Left forelimb (tissue), 1 donor: ENCODE measurements at places on chromosomes 7 and 10.

- no peak for DNase-seq
Observed at GRCh38 chr10:51168086-51168815, 94.0 kb downstream of the PRKG1 start.

GRCh38 chr10:78448470-78448869 lies 414.8 kb downstream of the RPS24 start:
- DNase-seq, result peak; percentile 49

GRCh38 chr10:71749396-71749795 lies 23.9 kb downstream of the VSIR start:
- DNase-seq, result no peak

GRCh38 chr7:42972699-42973500 lies 40.7 kb downstream of the MRPL32 start:
- DNase-seq, result no peak

DNA sequence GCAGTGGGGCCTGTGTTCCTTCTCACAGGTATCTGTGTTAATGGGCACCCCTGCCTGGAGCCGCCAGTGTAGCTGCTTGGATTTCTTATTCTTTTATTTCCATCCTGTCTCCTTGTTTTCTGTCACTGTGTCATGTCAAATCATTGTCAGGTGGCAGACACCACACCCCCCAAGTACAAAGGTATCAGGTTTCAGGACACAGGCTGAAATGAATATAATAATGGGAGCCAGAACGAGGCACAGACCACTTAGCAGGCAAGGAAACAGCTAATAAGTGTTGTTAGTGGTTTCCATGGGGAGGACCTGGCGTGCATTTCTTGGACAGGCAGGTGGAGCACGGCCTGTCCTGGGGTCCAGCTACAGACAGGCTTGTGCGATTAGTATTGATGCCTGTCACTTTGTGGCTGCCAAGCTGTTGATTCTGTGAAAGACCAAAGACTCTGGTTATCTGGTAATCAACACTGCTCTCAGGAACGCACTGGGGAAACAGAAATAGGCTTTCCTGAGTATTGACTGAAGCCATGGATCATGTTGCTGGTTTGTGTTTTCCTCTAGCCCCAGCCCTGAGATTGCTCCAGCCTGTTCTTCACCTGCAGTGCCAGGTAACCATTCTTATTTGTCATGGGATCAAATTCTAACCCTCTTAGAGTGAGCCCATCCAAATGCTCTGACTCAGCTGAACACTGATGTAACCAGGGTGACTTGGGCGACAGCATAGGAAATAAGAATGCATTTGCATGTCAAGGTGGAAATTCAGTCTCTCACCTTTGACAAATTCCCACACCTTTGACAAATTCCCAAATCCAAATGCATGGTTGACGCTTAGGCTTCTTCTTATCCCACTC lies 1002.0 kb downstream of the LRMDA start:
- DNase-seq, result no peak

GRCh38 chr10:43598446-43598845 lies 7.8 kb upstream of the ZNF485 start:
- no peak for DNase-seq

- DNase-seq, result no peak
Observed at GRCh38 chr10:110408943-110409342, 88.8 kb upstream of the DUSP5 start.

DNA sequence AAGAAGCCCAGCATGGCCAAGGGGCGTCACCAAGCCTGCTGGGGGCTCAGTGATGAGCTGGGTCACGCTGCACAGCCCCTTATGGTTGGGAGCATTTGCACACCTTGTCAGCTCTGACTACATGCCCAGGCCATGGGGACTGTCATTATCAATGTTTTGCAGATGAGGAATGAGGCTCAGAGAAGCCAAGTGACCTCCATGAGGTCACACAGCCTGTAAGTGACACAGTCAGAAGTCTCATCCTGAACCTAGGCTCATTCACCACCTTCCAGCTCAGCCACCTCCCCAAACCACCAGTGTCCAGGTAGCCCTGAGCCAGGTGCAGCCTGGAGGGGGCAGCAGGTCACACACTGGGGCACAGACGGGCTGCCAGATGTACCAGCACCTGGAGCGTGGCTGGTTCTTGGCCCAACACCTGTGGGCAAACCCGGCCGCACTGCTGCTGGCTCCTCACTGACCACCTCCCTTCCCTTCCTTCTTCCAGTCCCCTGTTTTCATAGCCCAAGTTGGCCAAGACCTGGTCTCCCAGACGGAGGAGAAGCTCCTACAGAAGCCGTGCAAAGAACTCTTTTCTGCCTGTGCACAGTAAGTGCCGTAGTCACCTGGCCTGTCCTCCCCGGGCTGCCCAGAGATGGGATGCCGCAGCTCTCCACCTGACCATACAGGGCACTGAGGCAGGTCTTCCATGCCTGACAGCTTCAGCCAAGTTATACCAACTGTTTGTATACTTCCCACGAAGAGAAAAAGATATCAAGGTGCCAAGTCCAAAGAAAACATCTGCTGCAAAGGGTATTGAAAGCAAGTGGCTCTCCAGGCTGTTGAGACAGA lies 119.6 kb downstream of the RGS10 start:
- DNase-seq, result no peak

DNA sequence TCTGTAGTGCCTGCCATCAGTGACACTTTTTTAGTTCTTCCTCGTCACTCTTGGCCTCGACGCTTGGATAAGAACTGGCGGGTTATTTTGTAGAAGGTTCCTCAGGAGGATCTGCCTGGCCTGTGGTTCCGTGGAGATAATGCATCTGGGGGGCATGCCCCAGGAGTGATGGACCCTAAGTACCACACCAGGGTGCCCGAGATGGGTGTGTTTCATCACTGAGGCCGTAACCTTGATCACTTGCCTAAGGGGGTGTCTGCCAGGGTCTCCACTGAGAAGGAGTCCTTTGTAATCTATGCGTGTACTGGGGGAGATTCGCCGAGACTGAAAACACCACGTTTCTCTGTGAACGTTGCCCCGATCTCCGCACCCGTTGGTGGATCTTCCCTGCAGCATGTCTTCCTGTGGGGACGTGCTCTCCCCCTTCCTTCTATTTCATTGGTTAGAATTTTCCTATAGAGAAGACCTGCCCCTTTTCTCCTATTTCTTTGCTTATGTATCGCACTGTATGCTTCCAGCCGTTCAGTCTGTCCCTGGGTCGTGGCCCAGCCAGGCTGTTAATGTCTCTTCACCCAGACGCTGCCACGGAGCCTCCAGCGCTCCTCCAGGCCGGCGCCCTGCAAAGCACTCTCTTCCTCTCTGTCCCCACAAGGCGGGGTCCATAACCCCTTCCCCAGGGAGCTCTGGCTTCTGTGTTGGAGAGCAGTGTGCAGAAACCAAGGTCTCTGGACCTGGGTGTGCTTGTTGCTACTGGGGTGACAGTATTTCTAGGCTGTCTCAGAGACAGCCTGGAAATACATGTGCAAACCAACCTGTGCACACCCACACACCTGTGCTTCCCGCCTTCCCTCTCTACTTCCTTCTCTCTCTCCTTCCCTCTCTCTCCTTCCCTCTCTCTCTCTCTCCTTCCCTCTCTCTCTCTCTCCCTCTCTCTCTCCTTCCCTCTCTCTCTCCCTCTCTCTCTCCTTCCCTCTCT lies 14.4 kb upstream of the DPYSL4 start:
- no peak for DNase-seq

DNA sequence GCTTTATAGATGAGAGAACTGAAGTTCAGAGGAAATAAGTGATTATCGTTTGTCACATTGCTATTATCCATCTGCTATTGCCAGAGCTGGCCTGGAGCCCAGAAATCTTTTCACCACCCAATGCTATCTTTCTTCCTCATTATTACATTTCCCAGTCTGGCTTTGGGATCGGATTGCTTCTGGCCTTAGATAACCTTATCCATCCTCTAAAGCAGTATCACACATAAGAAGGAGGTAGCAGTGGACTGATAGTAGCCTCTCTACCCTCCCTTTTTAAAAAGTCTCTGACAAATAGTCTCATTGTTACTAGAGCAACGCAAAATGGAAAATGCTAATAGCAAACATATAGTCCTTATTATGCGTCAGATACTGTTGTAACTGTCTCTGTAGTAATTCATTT lies 1.3 kb upstream of the CLDN12 start:
- no peak for DNase-seq

DNA sequence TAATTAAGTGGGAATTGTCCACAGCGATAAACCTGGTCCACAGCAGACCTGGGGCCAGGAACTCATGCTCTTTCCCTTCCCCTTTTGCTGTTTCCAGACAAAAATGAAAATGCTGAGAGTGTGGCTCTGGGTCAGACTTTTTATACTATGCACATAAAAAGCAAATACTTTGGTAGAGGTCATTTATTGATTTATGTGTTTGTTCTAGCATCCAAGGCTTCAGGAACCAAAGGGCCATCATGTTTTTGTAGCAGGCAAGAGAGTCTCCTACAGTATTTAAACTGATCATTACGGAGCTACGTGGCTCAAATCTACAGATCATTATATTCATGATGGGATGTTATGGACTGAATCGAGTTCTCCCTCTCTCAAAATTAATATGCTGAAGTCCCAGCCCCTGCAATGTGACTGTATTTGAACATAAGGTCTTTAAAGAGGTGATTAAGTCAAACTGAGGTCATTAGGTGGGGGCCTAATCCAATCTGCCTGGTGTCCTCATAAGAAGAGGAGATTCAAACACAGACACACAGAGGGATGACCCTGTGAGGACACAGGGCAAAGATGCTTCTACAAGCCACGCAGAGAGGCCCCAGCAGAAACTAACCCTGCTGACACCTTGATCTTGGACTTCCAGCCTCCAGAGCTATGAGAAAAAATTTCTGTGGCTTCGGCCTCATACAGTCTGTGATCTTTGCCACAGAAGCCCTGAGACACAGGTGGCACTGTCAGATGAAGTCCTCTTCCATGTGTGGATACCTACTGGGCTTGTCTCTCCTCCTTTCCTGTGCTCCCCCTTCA lies 46.1 kb upstream of the RNF32 start:
- no peak for DNase-seq

- DNase-seq, result no peak
Observed at GRCh38 chr7:139661903-139662302, 115.9 kb downstream of the HIPK2 start.

DNA sequence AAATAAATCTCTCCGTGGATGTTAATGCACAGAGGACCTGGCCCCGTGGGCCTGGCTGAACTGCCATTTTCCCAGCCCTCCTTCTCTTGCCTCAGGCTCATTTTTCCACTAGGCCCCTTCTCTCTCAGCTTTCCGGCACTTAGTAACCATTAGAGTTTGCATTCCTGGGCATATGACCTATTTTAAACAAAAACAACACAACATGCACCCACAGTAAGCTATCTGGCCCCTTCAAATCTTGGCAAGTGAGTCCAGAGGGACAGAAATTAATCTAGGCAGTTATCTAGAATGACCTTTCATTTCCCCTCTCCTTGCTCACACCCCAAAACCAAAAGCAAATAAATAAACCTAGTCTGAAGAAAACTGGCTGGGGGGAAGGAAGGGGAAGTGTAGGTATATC lies 11.7 kb downstream of the FBXW4 start:
- DNase-seq, result no peak

- DNase-seq, result peak; percentile 11
Observed at GRCh38 chr10:130470973-130471372, 334.8 kb downstream of the GLRX3 start.

DNA sequence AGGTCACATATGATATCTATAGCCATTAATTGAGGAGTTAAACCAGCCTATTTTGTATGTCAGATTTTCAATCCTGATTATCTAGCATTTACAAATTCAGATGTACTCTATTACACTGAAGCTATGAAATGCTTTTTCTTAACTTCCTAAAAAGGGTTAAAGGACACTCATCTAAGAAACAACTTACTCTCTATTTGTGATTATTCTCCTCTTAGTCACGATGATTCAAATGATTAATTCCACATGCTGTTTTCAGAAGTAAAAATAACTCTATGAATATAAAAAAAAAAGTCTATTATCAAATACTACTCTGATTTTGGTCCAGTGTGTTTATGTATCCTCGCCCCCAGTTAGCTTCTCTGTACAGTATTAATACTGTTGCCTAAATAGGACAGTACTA lies 1199.9 kb downstream of the GATA3 start:
- no peak for DNase-seq

DNA sequence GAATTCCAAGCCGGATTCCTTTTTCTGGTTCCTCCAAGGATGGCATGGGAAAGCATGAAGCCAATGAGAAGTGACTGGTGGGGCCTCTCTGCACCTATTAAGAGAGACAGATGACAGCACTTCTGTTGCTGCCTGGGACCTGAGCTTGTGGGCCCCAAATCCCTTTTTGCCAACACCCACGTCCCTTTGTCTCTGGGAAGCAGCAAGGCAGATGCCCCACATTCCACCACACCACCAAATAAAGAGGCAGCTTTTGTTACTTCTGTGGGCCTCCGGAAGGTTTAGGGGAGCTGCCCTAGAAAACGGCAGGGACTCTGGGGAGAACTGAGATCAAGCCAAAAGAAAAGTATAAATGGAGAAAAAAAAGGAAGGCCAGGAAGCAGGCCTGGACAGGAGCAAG lies 3.4 kb downstream of the CCDC136 start:
- no peak for DNase-seq

- DNase-seq, result no peak
Observed at GRCh38 chr7:142795339-142795863, 24.6 kb downstream of the PRSS2 start.

GRCh38 chr7:146090023-146090645 lies 26.5 kb upstream of the CNTNAP2 start:
- DNase-seq, result no peak

- no peak for DNase-seq
Observed at GRCh38 chr10:11177926-11178471, 160.3 kb downstream of the CELF2 start.

DNA sequence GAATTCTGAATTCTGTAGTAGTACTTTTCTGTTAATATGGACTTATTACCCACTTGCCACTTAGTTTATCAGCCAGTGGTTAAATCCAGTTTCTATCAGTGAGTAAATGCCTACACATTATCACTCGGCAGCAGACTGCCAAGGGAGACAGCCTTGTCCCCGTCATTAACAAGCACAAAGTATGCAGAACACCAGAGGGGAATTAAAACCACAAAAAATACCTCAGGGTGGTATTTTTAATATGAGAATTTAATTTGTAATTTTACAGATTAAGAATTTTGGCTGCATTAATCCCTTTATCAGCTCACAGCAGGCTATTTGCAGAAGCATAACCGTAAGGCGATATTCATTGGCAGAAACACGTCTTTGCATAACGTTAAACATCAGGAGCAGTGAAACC lies 150.0 kb upstream of the FZD1 start:
- DNase-seq, result no peak

DNA sequence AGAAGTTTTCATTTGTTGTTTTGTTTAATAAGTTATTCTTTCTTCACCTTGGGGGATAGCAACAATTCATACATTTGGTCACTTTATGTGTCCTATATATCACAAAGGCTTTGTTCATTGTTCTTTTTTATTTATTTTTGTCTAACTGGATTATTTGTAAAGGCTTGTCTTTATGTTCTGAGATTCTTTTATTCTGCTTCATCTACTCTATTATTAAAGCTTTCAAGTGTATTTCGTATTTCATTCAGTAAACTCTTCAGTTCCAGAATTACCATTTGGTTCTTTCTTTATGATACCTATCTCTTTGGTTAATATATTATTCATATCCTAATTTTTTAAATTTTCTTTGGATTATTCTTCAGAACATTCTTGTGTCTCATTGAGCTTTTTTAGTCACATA lies 942.9 kb downstream of the ANKRD7 start:
- DNase-seq, result no peak

GRCh38 chr7:79084423-79084822 lies 369.0 kb downstream of the MAGI2 start:
- DNase-seq, result no peak
